ENCODE measurements at places on chromosomes 7 and 10.

DNA sequence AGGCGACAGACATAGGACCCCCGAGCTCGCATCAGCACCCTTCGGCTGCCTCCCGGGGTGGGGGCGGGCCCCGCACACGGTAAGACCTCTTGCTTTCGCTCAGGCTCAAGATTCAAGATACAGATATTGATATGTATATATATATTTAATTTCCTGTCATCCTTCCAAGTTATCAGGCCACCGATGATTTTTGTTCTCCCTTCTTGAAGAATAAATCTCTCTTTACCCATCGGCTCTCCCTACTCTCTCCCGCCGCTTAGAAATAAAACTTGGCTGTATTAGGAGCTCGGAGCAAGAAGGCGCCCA, 603 bp downstream of the ADRA2A start:
- no peak for DNase-seq

GRCh38 chr7:123712619-123713018, 36.2 kb downstream of the WASL start:
- no peak for DNase-seq

DNA sequence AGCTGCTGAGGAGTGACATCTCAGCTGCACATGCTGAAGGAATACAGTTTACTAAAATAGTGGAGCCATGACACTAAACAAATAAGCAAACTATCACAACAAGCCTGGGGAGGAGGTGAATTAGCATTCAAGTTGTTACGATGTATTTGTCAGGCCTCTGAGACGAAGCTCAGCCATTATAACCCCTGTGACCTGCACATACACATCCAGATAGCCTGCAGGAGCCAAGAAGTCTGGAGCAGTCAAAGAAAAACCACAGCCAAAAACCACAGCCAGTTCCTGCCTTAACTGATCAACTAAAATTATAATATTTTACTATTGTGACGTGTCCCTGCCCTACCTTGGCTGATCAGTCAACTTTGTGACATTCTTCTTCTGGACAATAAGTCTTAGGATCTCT, 68.6 kb downstream of the NSUN6 start:
- no peak for DNase-seq

DNA sequence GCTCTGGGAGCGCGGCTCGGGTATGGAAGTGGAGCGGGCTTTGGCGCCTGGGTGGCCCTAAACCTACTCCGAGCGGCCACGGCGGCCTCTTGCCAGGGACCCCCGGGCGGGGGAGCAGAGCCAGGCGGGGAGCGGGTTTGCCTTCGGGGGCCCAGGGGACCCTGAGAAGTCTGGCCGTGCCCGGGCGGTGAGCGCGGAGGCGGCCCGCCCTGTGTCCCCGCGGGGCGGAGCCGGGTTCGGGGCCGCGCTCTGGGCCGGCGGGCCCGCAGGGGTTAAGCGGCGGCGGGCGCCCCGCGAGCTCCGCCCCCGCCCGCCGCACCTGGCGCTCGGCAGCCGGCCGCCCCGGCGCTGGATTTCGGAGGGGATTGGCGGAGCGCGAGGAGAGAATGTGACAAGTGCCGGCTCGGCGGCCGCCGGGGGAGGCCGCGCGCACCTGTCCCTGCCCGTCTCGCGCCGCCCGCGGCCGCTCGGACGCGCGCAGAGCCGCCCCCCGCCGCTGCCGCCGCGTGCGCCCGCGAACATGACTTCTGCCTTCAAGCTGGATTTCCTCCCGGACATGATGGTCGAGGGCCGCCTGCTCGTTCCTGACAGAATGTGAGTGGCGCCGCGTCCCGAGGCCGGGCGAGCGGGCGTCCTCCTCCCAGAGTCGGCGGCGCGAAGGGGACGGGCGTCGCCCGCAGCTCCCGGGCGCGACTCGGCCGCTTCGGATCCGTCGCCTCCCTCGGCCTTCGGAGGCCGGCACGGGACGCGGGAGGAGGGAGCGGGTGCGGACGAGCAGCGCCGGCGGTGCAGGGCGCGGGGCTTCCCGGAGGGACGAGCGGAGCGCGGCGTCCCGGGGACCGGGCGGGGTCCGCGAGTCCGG, at the start of gene CELF2:
CELF2 (plus strand) TSS at position 303 of the 862 bp plus-strand sequence; CDS start at position 521, 218 bp downstream.
- peak; percentile 2 for DNase-seq

DNA sequence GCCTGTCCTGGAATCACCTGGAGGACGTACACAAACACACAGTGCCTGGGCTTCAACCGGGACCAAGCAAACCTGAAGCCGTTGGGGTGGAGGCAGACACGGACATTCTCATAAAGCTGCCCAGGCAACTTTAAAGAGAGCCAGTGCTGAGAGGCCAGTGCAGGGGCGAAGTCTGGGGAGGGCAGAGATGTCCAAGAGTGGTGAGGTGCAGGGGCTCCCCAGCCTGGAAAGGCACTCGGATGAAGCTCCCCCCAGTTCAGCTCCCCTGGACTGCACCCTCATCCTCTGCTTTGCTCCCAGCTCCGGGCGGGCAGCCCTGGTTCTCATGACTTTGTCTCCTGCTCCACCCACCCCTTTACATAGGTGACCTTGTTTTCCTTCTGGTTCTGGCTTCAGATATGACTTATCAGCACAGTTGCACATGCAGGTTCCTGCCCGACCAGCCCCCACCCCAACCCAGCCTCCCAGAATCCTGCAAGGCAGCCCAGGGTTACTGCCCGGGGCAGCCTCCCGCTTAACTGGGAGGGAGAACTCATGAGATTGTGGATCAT, 60.8 kb upstream of the EEPD1 start:
- DNase-seq, result no peak

- DNase-seq, result no peak
Observed at GRCh38 chr10:10598297-10598696, 419.4 kb upstream of the CELF2 start.

GRCh38 chr10:66834802-66835201, 91.0 kb upstream of the LRRTM3 start:
- DNase-seq, result no peak

DNA sequence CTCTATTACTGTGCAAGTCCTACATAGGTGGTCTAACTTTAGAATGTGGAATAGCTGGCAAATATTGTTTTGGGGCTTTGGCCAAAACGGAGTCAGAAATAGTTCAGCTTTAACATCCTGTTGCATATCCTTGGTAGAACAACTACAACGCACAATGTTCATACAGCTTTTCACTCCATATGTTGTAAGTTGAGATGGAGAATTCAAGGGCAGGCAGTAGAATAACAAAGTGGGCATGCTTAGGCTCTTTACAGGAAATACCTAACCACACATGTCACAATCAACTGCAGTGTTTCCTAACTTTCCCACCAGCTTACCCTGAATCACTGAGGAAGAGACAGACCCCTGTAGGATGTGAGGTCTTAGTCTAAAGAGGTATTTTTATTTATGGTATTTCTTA, 122.3 kb downstream of the PPP1R3A start:
- DNase-seq, result no peak

GRCh38 chr10:120600871-120601649, 144.0 kb downstream of the PLPP4 start:
- peak; percentile 7 for DNase-seq

DNA sequence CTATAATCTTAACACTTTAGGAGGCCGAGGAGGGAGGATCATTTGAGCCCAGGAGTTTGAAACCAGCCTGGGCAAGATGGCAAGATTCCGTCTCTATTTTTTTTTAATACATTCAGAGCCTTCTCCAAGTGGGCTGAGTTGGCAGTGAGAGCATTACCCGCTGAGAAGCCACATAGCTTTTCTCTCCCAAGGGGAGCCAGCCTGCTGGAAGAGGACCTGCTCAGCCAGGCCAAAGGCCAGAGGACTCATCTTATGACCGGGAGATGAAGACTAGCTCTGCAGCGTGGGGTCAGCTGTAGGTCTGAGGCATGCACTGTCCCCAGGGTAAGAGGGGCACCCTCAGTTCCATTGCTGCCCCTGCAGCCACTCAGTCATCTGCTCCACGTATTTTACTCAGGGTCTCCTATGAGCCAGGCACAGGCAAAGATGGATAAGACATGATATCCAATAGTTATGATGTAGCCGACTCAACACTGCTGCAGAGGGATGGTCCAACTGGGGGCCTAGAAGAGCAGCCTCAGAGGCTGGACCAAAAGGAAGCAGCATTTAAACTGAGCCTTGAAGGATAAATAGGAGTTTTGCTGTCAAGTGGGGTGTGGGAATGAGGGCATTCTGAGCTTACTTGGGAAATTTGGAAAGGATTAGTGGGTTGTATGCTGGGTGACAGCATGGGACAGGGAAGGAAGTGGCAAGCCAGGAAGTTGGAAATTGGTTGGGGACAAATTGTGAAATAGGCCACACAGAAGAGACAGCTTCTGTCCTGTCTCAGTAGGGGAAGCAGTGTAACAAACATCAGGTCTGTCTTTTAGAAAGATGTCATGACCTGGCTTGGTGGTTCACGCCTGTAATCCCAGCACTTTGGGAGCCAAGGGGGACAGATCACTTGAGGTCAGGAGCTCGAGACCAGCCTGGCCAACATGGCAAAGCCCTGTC, 1.6 kb upstream of the MARVELD1 start:
- no peak for DNase-seq

DNA sequence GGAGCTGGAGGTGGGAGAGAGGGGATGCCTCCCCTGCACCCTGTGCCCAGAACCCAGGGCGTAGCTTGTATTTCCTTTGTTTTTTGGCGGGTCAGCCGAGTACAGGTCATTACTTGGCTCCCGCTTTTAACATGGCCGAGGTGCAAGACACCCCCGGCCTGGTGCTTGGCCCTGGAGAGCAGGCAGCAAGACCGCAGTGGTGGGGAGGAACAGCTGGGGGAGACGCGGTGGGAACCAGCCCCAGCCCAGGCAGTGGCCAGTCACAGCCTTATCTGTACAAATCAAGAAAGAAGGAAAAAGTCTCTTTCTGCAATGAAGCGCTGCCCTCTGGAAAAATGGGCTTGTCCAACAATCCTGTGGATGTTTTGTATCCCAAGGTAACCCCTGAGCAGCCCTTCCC, 99.1 kb downstream of the TAX1BP1 start:
- DNase-seq, result no peak

DNA sequence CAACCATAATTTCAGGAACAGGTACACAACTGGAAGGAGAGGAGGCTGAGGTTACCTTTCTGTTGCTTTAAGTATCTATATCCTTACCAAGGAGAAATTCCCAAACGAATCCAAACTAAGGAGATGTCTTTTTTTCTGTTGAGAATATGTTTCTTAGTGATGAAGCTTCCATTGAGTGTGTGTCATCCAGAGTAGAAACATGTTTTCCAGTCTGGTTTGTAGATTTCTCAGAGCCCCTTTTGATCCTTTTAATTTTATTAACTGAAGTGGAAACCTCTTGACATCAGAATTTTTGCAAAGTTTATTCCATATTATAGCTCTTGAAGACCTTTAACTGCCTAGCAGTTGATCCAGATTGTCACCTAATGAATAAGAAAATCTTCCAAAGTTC, 207.1 kb upstream of the FERD3L start:
- DNase-seq, result no peak

- no peak for DNase-seq
Observed at GRCh38 chr7:3559278-3559677, 258.2 kb downstream of the SDK1 start.

DNA sequence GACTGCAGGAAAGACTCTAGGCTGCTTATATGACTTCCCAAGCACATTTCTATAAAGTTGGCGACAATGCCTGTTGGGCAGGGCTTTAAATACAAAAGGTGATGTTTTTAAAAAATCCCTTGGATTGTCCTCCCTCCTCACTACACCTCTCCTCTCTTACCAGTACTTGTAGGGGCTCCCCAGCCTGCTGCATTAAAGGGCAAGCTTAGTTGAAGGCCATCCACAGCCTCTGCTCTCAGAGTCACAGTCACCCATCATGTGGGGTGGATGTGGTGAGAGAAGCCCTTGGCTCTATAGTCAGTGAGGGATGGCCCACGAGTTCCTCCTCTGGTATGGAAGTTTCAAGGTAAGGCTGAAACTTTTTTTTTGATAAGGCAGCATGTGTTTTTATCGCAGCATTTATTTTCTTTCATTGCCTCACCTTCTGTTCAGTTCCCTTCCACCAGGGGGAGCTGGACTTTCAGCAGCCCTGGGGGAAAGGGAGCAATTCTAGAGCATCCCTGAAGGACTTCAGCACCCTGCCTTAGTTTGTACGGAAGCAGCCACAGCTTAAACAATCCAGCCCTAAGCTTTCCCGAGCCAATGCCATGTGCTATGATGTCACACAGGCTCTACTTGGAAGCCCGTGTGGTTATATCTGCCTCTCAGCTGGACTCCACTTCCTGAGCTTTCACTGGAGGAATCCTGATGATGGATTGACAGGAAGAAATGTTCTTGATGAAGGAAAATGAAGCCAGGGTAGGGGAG, 131.9 kb downstream of the CALCR start:
- peak; percentile 84 for DNase-seq

- DNase-seq, result no peak
Observed at GRCh38 chr7:2688409-2689342, 674 bp downstream of the AMZ1 start.

GRCh38 chr7:129468087-129468486, 33.9 kb downstream of the STRIP2 start:
- DNase-seq, result no peak

GRCh38 chr7:123615344-123615743, 13.7 kb downstream of the ASB15 start:
- DNase-seq, result no peak

DNA sequence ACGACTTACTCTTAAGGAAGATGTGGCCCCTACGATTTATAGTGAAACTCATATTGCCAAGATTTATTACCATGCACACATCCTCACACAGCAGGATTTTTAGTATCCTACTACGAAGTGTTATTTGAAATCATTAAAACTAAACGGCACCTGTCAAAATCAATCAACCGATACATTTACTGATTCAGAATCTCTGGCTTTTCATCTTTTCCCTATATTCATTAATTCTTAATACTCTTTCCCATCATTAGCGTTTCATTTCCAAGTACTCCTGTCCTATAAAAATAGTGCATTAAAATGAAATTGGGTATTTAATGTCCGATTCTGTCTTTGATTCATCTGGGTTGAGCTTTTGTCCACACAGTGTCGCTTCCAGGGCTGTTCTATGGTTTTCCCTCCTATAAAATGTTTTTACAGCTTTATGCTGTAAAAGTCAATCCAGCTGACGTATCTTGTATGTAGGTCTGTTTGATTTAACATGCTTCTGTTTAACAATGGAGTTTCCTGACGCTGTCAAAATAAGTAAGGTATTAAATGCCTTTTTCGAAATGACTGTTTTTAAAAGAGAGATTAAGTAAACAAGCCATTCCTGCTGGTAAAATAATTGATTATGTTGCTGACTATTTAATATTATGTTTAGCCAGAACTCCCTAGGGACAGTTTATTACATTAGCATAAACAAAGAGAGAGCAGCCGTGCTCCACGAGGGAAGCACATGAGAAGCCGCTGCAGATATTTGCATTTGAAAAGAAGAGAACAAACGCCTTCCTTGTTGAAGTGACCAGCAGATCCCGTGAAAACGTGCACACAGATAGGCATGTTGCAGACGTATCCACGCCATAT, 22.3 kb upstream of the SFMBT2 start:
- DNase-seq, result no peak
